IMR-90 (cell line): ENCODE measurements at places on chromosomes 3 and 15. TPM values are rescaled to one million over a fixed set of nuclear protein-coding genes. Genes with fewer than 3 reads are reported as not detected.

Gene GHSR
- not detected in 2 replicates for total RNA-seq

Gene NOX5
- under 0.01 TPM in 1 of 2 replicates, not detected in the other for total RNA-seq

Gene RBP2
- total RNA-seq, result not detected in 2 replicates

Gene RAB11A
- total RNA-seq, result 376 and 462 TPM in 2 replicates

Gene NDN
- total RNA-seq, result 40.1 and 50.3 TPM in 2 replicates

Gene LRRN1
- under 0.01 and 0.18 TPM in 2 replicates for total RNA-seq

DNA sequence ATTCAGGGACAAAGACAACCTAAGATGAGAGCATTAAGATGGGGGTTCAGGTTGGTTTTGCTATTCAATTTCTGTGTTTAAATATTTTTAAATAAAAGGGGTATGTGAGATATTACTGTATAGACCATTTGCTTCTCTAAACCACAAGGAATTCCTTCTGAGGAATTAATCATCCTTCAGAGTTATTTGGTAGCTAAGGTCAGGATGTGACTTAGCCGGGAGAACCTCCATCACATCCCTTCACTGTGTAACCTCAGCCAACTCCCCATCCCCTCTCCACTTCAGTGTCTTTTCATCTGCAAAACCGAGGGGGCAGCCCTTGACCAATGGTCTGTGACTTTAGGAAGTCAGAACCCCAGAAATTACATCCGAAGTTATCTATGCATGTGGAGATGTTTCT, 48.7 kb upstream of the SKOR1 start:
- DNase-seq, result peak; percentile 9

DNA sequence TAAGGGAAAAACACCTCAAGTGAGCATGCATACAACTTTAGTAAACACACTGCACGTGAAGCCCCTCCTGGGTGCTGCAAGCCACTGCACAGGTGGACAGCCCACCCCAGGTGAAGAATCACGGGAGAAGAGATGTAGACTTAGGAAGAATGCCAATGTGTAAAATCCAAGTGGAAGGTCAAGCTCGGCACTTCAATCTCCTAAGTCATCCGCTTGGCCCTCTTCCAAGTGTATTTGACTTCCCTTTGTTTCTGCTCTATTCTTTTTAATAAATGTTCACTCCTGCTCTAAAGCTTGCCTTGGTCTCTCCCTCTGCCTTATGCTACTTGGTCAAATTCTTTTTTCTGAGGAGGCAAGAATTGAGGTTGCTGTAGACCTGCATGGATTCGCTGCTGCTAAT, 316.6 kb downstream of the EDEM1 start:
- no peak for DNase-seq

GRCh38 chr3:38003371-38003816, 12.8 kb downstream of the VILL start:
- peak; percentile 33 for DNase-seq

DNA sequence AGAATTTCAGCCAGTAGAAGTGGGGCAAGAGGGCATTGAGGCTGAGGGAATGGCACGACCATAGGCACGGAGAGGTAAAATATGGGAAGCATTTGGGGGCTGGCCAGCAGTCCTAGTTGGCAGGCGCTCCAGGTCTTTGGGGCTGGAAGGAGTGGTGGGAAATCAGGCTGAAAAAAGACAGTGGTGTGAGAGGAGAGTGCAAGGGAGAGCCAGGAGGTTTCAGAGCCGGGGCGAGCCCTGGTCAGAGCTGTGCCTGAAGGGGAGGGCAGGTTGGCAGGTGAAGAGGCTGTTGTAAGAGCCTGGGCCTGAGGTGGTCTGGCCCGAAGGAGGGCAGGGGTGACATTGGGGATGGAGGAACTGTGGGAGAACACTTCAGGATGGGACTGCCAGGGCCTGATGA, 1.6 kb upstream of the IDH3A start:
- no peak for DNase-seq

- DNase-seq, result no peak
Observed at GRCh38 chr15:51619331-51620035, 3.1 kb downstream of the DMXL2 start.

- DNase-seq, result peak; percentile 78
Observed at GRCh38 chr3:64977308-64978100, 289.7 kb upstream of the ADAMTS9 start.

DNA sequence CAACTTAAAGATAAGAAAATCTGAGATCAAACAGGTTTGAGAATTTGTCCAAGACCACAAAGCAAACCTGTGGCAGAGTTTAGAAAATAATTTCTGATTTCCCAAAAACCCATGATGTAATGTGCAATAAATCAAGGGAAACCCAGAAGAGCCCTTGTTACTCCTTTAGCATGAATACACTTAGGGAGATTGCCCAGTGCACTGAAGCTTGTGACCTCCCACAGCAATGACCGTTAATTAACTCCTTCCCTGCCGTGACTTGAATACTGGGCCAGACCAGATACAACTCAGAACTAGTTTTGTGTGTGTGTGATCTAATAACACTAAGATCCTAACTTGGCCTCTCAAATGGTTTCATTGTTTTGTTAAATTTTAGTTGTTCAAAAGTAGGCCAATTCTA, 2.5 kb downstream of the PRKAR2A start:
- DNase-seq, result no peak

GRCh38 chr15:45585069-45585791, 1.9 kb upstream of the BLOC1S6 start:
- no peak for DNase-seq

DNA sequence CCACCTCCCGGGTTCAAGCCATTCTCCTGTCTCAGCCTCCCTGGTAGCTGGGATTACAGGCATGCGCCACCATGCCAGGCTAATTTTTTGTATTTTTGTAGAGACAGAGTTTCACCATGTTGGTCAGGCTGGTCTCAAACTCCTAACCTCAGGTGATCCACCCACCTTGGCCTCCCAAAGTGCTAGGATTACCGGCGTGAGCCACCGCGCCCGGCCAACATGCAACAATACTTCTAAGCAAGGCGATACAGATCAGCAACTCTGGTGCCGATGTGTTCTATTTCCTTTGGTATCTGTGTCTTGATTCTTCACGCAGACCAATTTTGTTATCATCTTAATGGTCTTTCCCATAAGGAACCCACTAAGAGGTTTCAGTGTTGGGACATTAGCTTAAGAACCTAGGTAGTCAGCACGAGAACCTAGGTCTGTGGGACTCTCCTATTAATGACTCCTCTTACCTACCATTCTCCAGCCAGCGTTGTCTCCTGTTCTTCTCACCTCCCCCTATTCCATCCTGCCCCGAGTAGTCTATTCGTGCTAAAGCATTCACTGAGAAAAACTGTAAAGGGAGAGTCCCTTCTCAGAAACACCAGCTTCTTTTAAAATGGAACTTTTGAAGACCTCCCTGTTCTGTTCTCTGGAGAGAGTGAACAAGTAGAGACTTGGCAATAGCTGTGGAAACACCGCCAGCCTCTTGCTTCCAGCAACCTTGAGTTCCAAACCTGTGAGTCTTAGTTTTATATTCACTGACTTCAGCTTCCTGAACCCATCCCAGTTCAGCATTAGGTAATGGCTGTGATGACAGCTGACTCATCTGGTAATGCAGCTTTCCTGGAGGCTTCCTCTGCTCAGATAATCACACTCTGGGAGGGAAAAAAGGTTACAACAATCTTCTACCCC, 61.2 kb downstream of the TSC22D2 start:
- DNase-seq, result peak; percentile 98

GRCh38 chr3:152352554-152352953, 83.8 kb downstream of the MBNL1 start:
- DNase-seq, result no peak

- DNase-seq, result no peak
Observed at GRCh38 chr3:37887062-37887461, 25.4 kb downstream of the CTDSPL start.

DNA sequence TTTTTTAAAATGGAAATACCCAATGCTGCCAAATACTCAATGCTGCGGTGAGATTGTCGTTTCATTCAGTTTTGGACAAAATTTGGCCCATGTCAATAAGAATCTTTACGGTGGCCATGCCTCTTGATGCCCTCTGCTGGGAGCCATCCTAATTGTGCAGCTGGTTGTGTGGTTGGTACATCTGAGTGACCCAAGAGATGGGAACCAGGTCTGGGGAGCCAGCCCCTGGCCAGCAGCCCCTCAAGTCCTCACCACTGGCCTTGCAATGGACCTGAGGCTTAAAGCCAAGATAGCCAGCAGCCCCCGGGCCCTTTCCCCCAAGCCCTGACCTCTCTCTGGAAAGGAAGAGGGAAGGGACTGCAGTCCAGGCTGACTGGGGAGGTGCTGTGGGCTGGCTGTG, 36.4 kb upstream of the ESYT3 start:
- no peak for DNase-seq
